SW 1271 (cell line): ENCODE measurements at places on chromosomes 7 and 10.

GRCh38 chr7:3013975-3014792, 29.5 kb downstream of the CARD11 start:
- no peak for DNase-seq

- DNase-seq: no peak
Measured at GRCh38 chr10:126777714-126778113, 107.2 kb upstream of the C10orf90 start.

GRCh38 chr10:89942217-89942616, 240.8 kb downstream of the KIF20B start:
- no peak for DNase-seq

- DNase-seq: peak; percentile 35
Measured at GRCh38 chr10:16777473-16778370, 39.5 kb downstream of the RSU1 start.

GRCh38 chr7:18414885-18415284, 80.7 kb upstream of the HDAC9 start:
- DNase-seq: no peak

GRCh38 chr7:73606801-73607691, 17.3 kb downstream of the MLXIPL start:
- peak; percentile 30 for DNase-seq

GRCh38 chr7:8605221-8605620, 171.8 kb downstream of the NXPH1 start:
- no peak for DNase-seq

- no peak for DNase-seq
Measured at GRCh38 chr10:29131952-29132547, 156.8 kb upstream of the LYZL1 start.
